Activated naive CD8-positive, alpha-beta T cell treated with anti-CD3 and anti-CD28 coated beads, Interleukin-2, amount 10 ng/mL, durations not matched to agents 7 days and 5 days (primary cell): ENCODE measurements at places on chromosomes 2 and 18. TPM values are rescaled to one million over a fixed set of nuclear protein-coding genes. Genes with fewer than 3 reads are reported as not detected.

GRCh38 chr2:119421741-119422140 is 9.9 kb upstream of the TMEM37 start:
- DNase-seq = no peak

DNA sequence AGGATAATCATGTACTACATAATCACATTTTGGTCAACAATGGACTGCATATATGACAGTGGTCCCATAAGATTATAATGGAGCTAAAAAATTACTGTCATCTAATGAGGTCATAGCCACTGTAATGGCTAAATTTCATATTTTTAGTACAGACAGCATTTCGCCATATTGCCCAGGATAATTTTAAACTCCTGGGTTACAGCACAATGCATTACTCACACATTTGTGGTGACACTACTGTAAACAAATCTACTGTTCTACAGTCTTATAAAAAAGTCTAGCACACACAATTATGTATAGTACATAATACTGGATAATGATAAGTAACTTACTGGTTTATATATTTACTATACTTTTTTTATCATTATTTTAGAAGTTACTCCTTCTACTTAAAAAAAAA is 12.8 kb downstream of the EIF2AK2 start:
- no peak for DNase-seq

- no peak for DNase-seq
Observed at GRCh38 chr2:76448956-76449355, 738.2 kb upstream of the GCFC2 start.

DNA sequence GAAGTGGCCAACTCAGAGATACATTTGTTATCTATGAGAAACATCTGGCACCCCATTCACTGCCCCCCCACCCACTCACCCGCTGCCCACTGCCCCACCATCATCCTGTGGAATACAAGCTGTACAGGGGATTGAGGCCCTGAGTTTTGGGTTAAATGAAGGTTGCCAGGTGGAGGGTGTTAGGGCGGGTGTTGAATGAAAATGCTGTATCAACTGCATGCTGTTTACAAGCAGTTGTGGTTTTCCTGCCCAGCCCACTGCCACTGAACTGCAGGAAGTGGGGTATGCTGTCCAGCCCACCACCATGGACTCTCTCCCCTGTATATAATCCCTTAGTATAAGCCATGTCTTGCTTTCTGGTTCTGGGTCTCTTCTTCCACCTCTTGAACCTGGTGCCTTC is 481.9 kb downstream of the METTL4 start:
- no peak for DNase-seq

DNA sequence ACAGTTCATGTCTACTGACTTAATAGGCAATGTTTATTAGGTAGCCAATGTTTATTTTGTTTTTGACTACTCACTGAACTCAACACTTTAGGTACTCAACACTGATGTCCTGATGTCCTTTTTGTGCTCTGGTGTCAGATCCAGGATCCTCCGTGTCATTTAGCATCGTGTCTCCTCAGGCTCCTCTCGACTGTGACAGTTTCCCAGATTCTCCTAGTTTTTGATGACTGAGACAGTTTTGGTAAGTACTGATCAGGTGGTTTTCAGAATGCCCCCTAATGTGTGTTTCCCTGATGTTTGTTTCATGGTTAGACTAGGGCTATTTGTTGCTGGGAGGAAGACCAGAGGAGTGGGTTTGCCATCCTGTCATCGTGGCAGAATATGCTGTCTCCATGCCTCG is 719.7 kb upstream of the SOX11 start:
- DNase-seq = no peak

LPIN1 gene
- total RNA-seq = 70.9 TPM

DNA sequence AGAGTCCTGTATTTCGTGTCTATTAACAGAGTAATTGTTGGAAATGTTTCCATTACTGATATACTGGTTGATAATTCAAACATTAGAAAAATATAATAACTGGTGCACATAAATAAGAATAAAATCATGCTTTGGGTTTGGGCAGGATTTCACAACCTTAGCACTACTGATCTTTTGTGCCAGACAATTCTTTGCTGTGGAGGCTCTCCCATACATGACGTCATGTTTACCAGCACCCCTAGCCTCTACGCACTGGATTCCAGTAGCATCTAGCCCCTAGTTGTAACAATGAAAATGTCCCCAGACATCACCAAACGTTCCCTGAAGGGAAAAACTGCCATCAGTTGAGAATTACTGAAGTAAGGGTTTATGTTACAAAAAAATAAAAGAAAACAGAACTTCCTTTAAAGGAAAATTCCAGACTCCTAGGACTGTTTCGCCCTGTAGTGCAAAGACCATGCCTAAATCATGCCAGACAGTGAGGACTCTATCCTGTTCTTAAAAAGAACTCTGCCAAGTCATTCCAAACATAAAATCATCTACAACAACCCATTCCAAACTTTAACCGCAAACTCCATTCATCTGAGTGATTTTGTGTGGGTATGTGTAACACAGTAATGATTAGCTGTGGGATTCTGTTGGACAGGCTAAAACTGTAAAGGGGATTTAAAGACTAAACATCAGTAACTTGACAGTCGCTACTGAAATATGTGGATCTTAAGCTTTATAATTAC is 313.4 kb upstream of the CCDC68 start:
- DNase-seq = no peak

NAGK gene
- 93.3 TPM for total RNA-seq

GRCh38 chr18:24837066-24837465 is 376.6 kb downstream of the HRH4 start:
- DNase-seq = no peak

NCL gene
- total RNA-seq = 461 TPM

- no peak for DNase-seq
Observed at GRCh38 chr2:207405150-207405549, 124.6 kb upstream of the CREB1 start.

AQP12A gene
- not detected for total RNA-seq

IL36G gene
- total RNA-seq = not detected

NTSR2 gene
- not detected for total RNA-seq

DNA sequence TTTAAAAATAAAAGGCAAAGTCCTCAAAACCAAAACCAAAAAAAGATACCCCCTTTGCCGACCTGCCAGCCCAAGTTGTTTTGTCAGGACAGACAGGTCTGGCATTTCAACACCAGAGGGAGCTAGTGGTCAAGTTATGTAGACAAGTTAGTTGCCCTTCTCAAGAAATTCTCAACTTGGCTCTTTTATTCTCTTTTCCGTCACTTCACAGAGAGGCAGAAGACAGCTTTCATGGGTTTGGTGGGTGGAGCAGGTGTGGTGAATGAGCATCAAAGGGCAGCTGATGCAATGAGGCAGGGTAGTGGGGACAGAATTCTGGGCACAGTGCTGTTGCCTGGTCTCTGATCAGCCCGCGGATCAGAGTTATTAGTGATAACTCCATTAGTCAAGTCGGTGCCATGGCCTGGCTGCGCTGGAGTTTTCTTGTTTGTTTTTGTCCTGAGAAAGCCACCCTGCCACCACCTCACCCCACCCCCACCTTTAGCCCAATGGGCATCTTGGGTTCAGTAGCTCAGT is 303.7 kb upstream of the EPAS1 start:
- DNase-seq = peak; percentile 38

DNA sequence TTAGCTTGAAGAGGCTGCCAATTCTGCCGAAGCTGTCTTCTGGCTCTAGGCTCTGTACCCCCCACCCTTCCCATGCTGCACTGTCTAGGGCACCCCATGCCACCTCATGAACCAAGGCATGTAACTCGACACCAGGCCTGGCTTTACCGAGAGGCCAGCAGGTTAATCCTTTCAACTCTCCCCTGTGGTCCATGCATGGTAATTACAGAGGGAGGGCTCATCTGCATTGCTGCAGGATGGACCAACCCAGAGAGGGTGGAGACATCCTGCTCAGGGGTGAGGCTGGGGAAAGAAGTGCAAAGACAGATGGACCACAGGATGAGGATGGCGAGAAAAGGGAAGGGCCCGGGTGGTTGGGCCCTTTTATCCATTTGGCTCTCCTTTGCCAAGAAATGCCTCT is 65.8 kb downstream of the KCTD1 start:
- no peak for DNase-seq

DNA sequence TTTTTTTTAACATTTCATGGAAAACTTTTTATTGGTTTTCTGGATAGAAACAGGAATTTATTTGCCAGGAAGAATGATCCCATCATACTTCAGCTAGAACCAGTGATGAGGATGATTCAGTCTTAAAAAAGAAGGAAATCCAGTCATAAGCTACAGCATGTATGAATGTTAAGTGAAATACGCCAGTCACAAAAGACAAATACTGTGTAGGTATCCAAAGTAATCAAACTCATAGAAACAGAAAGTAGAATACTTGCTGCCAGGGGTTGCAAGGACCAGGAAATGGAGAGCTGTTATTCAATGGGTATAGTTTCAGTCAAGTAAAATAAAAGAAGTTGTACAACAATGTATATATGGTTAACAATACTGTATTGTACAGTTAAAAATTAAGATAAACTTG is 21.3 kb downstream of the PSME4 start:
- DNase-seq = no peak

DNA sequence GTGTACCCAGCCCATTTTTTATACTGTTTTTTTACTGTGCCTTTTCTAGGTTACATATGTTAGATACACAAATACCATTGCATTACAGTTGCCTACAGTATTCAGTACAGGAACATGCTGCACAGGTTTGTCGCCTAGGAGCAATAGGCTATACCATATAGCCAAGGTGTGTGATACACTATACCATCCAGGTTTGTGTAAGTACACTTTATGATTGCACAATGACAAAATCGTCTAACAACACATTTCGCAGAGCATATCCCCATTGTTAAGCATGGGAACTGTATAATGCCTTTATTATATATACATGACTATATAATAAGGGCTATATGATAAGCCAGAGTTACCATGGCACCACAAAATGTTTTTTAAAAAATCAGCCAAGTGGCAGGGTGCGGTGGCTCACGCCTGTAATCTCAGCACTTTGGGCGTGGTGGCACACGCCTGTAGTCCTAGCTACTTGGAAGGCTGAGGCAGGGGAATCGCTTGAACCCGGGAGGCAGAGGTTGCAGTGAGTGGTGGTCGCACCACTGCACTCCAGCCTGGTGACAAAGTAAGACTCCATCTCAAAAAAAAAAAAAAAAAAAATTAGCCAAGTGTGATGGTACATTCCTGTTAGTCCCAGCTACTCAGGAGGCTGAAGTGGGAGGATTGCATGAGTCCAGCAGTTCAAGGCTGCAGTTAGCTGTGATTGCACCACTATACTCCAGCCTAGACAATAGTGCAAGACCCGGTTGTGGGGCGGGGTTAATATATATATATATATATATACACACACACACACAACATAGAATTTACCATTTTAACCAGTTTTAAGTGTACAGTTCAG is 2.8 kb upstream of the CENPA start:
- DNase-seq = no peak

DNA sequence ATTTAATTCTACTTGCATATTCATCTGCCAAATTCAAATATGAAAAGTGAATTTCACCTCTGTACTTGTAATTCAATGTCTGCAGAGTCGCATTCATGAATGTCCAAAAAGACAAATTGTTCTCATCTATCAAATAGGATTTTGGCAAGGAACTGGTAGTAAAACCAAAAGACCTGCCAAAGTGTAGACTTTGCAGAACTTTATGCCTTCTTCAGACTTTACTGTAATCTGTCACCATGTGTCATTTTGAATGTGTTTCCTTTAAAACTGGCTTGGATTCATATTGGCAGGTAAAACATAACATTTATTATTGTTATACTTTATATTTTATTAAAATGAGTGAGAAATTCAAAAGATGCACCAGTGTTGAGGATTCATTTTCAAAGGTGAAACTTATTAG is 701.9 kb upstream of the LINC00305 start:
- DNase-seq = no peak

DQX1 gene
- 0.39 TPM for total RNA-seq

- DNase-seq = no peak
Observed at GRCh38 chr2:190791347-190791975, 89.2 kb upstream of the GLS start.

GRCh38 chr2:112019569-112019982 is 35.5 kb upstream of the TMEM87B start:
- no peak for DNase-seq

DNA sequence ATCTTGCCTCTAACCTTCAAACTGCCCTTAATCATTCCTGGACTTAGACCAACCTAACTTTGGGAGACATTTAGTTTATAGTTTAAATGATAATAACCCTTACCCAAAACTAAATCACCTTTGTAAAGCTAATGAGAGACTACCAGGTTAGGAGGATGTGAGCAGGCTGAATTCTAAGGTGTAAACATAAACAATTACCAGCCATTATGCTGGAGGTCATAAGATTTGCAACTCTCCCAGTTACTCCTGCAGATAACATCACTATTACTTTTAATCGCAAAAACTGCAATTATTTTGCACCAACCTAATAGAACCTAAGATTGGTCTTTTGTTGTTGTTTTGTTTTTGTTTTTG is 86.5 kb upstream of the MSH6 start:
- no peak for DNase-seq

DNA sequence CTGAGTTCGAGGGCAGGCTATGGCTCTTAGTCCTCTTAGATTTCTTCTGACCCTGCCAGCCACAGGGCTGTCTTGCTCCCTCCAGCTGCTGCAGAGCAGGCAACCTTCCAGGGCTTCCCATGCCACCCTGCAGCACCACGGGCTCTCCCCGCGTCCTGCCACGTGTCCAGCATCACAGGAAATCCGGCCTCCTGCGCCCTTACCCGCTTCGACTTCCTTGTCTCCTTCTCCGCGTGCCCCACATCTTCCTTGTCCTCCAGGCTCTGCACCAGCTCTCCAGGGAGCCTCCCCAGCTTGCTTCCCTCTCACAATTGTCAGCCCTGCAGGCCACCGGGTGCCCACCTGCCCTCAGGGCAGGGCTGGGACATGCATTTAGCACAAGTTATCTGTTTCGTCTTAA is 253.5 kb downstream of the DCDC2C start:
- DNase-seq = no peak

SMYD1 gene
- not detected for total RNA-seq

DNA sequence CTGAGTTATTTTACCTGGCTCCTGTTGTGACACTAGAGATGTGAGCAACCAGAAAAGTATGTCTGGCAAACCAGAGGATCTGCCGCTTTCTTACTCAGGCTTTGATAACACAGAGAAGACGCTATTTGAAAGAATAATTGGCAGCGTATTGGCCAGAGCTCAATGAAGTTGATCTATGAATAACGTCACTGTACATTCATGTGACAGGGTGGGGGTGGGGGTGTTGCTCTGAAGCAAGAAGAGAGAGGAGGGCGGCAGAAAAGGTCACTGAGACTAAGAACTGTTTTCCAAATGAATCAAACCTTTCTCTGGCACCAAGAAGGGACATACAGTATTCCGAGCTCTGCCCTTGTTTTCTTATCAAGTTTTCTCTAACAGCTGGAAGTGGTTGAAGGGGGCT is 1.7 kb upstream of the ONECUT2 start:
- DNase-seq = no peak

GRCh38 chr2:2503864-2504418 is 172.9 kb upstream of the MYT1L start:
- DNase-seq = no peak

GRCh38 chr18:75109819-75110218 is 99.1 kb downstream of the PTGR3 start:
- DNase-seq = no peak

GRCh38 chr18:10398571-10398970 is 55.9 kb upstream of the APCDD1 start:
- no peak for DNase-seq
